Naive thymus-derived CD8-positive, alpha-beta T cell (primary cell): ENCODE measurements at places on chromosomes 7 and 10. TPM values are rescaled to one million over a fixed set of nuclear protein-coding genes. Genes with fewer than 3 reads are reported as not detected.

- H3K27me3 ChIP-seq, result peaks cover 5% of the 10 kb centered on the region
- H3K4me1 ChIP-seq, result peaks cover 2% of the 10 kb centered on the region
- H3K4me3 ChIP-seq, result no peak overlapping the region
- H3K27ac ChIP-seq, result peak overlapping the region; percentile 90
- DNase-seq, result no peak
These were observed 57.4 kb downstream of the SPOCK2 start for GRCh38 chr10:72030762-72031543.

The GPR158 gene
- polyA plus RNA-seq, result not detected

DNA sequence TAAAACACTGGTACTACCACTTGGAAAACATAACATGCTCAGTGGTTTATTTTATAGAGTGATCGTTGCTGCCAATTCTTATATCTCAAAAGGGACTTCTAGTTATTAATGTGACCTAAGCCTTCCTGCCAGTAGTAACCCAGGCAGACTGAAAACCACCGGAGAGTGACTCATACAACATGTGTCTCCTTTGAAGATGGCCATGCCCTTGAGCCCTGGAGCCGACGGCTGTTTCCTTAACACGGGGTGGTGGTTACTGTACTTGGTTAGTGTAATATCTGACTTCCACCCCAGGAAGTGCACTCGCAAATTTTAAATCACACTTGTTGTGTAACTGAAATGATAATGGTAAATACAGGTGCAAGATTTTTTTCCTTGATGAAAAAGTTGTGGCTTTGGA lies 30.5 kb downstream of the JAKMIP3 start:
- no peak overlapping the region for H3K4me3 ChIP-seq
- H3K27ac ChIP-seq, result no peak overlapping the region
- no peak for DNase-seq
- H3K27me3 ChIP-seq, result peaks cover 11% of the 10 kb centered on the region
- no peaks in the 10 kb centered on the region for H3K4me1 ChIP-seq

DNA sequence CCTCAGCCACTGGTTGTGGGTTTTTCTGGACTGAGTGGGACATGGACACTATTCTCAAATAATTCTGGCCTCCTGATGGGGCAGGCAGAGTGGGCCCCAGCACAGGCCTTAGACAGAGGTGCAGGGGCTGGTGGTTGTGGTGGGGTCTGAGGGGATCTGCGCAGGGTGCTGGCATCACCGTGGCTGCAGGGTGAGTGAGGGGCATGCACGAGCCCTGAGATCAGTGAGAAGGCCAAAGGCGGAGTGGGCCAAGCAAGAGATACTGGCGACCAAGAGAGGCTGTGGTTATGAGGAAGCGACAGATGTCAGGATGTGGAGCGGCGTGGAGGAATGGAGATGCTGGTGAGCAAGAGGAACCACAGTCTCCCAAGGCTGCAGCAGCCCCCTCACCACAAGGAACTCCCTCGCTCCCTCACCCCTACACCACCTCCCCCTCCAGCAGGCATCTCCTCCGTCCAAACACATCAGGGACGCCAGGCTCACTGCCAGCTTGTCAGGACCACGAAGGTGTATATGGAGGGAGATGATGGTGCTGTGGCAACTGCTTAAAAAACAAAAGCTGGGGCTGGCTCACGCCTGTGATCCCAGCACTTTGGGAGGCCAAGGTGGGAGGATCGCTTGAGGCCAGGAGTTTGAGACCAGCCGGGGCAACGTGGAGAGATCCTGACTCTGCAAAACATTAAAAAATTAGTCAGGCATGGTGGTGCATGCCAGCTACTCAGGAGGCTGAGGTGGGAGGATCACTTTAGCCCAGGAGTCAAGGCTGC lies 9.6 kb downstream of the PRF1 start:
- no peak overlapping the region for H3K27ac ChIP-seq
- peaks cover 28% of the 10 kb centered on the region for H3K36me3 ChIP-seq
- no peaks in the 10 kb centered on the region for H3K27me3 ChIP-seq
- no peak overlapping the region for H3K4me3 ChIP-seq

DNA sequence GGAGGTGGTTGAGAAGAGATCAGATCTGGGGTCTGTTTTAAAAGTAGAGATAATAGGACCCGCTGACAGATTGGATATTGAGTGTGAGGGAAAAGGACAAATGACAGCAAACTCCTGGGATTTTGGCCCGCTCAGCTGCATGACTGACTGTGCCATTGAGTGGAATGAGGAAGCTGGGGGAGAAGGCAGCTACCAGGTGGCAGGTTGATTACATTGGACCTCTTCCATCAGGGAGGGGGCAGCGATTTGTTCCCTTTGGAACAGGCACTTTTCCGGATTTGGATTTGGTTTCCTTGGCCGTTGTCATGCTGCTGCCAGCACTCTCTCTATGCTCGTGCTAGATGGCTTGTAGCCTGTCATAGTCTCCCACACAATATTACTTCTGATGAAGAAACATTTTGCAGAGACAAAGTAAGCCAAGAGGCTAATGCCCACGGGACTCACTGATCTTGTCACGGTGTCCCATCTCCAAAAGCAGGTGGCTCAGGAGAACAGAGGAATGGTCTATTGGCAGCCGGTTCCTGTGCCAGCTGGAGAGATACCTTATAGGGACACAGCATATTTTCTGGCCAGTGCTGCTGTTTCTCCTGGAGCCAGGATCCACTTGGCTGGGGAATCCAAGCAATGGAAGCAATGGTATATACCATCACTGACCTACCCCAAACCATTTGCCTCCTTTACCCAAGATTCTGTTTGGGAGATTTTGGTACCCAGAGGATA lies 69.1 kb upstream of the WAC start:
- H3K27ac ChIP-seq, result no peak overlapping the region
- no peaks in the 10 kb centered on the region for H3K36me3 ChIP-seq
- no peak overlapping the region for H3K4me3 ChIP-seq
- DNase-seq, result no peak
- H3K27me3 ChIP-seq, result peaks cover 15% of the 10 kb centered on the region
- no peaks in the 10 kb centered on the region for H3K4me1 ChIP-seq

DNA sequence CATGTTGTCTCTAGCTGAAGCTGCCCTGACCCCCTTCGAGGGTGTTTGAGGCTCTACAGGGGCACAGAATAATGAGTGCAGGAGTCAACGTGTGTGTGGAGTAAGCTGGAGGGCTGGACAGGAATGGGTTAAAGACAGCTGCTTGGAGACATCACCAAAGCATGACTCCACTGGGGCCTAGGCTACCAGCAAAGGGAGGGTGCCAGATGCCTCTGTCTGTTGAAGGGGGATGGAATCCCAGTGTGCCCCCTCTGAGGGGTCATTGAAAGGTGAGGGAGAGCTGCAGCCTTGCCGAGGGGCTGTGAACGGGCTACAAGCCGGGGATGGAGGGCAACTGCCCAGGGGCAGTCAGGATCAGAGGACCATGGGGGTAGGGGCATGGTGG lies 51.7 kb upstream of the PODXL start:
- H3K4me3 ChIP-seq, result no peak overlapping the region
- H3K4me1 ChIP-seq, result peaks cover 6% of the 10 kb centered on the region
- no peak for DNase-seq
- H3K36me3 ChIP-seq, result no peaks in the 10 kb centered on the region
